ENCODE measurements at places on chromosomes 12 and 14.
A peak's percentile ranks its signal among the peaks of the same experiment; 100 is the strongest.

GRCh38 chr14:100644383-100644782 lies 57.2 kb upstream of the BEGAIN start:
- H3K27me3 ChIP-seq = peaks cover 3% of the 10 kb centered on the region
- no peak overlapping the region for H3K27ac ChIP-seq
- H3K4me3 ChIP-seq = peak overlapping the region; percentile 7

DNA sequence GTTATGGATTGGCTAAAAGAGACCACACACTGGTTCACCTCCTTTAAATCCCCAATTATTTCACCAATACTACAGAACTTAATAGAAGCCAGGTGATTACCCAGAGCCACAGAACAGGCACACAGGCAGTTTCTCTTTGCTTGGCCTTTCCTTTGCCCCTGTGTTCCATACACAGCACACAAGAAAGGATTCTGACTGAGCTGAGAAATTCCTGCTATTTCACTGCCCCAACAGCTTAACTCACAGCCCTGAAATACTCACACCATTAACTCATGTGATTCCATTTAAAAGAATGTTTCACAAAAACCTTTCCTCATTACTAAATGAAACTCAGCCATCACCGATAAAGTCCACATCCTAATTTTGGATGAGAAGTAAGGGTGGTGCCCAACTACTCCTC lies 133.6 kb downstream of the MED13L start:
- peak overlapping the region; percentile 77 for H3K27ac ChIP-seq
- peak overlapping the region; percentile 39 for H3K4me3 ChIP-seq
- DNase-seq = no peak

GRCh38 chr12:67989184-67989920 lies at the start of gene IFNG-AS1:
IFNG-AS1 (plus strand) TSS chr12:67989447.
- no peaks in the 10 kb centered on the region for H3K36me3 ChIP-seq
- no peak for DNase-seq
- H3K4me3 ChIP-seq = peak within 1 kb of the TSS; percentile 47
- H3K4me1 ChIP-seq = peaks cover 13% of the 10 kb centered on the region
- H3K27me3 ChIP-seq = peaks cover 13% of the 10 kb centered on the region

DNA sequence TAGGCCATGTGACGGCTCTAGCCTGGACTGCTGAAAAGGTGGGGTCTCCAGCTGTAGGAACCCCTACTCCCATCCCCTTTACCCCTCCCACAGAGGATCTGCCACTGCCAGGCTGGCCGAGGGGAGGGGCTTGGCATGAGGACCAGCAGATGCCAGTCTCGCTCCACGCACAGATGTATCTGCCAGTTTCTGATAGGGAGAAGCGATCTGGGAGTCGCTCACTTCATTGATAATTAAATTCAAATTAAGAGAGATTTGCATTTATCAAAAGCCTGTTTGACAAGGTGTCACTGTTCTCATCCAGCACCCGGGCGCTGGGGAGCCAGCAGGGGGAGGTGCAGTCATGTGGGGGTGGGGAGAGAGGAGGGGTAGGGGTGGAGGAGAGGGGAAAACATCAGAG lies 217.6 kb upstream of the MYL2 start:
- no peaks in the 10 kb centered on the region for H3K4me1 ChIP-seq
- peaks cover 35% of the 10 kb centered on the region for H3K27me3 ChIP-seq
- no peak for DNase-seq
- no peak overlapping the region for H3K4me3 ChIP-seq
- no peaks in the 10 kb centered on the region for H3K36me3 ChIP-seq

- no peak overlapping the region for H3K27ac ChIP-seq
- H3K27me3 ChIP-seq = peaks cover 19% of the 10 kb centered on the region
- no peak overlapping the region for H3K4me3 ChIP-seq
- DNase-seq = no peak
- H3K36me3 ChIP-seq = peaks cover 3% of the 10 kb centered on the region
- no peaks in the 10 kb centered on the region for H3K4me1 ChIP-seq
Measured at GRCh38 chr12:21353487-21353886, 18.8 kb upstream of the SLCO1A2 start.

GRCh38 chr12:130300737-130301535 lies 36.8 kb upstream of the PIWIL1 start:
- no peak for DNase-seq
- no peak overlapping the region for H3K27ac ChIP-seq
- H3K27me3 ChIP-seq = no peaks in the 10 kb centered on the region
- H3K4me1 ChIP-seq = no peaks in the 10 kb centered on the region
- no peaks in the 10 kb centered on the region for H3K36me3 ChIP-seq

- H3K27me3 ChIP-seq = no peaks in the 10 kb centered on the region
- no peaks in the 10 kb centered on the region for H3K4me1 ChIP-seq
- no peak overlapping the region for H3K27ac ChIP-seq
- H3K36me3 ChIP-seq = no peaks in the 10 kb centered on the region
Measured at GRCh38 chr12:78530100-78530765, 334.3 kb upstream of the SYT1 start.

- H3K36me3 ChIP-seq = peaks cover 2% of the 10 kb centered on the region
- no peak overlapping the region for H3K27ac ChIP-seq
- H3K4me1 ChIP-seq = peaks cover 3% of the 10 kb centered on the region
- no peak overlapping the region for H3K4me3 ChIP-seq
- H3K27me3 ChIP-seq = peaks cover 54% of the 10 kb centered on the region
Measured at GRCh38 chr12:26156201-26156871, 31.5 kb upstream of the BHLHE41 start.

- DNase-seq = no peak
- H3K4me3 ChIP-seq = no peak overlapping the region
- peaks cover 16% of the 10 kb centered on the region for H3K4me1 ChIP-seq
- no peaks in the 10 kb centered on the region for H3K27me3 ChIP-seq
- H3K27ac ChIP-seq = no peak overlapping the region
- no peaks in the 10 kb centered on the region for H3K36me3 ChIP-seq
Measured at GRCh38 chr12:74896186-74896585, 313.5 kb downstream of the KCNC2 start.

DNA sequence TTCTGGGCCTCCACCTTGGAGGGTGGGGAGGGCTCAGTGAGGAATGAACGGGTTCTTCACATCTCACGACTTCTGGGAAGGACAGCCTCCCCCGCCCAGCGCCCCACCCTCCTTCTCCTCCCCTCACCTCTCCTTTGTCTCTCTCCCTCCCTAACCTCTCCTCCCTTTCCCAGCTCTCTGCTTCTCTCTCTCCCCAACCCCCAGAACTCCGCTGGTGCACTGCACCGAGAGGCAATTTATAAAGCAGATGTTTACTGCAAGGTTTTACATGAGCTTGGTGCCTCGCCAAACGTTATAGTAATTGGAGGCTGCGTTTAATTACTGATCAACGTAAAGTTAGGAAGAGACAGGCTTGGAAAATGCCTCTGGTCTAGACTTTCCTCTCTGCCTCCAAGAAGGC lies 42.9 kb upstream of the FAM222A start:
- H3K4me3 ChIP-seq = no peak overlapping the region
- H3K27me3 ChIP-seq = peaks cover 41% of the 10 kb centered on the region
- peaks cover 2% of the 10 kb centered on the region for H3K36me3 ChIP-seq
- no peak for DNase-seq
- no peak overlapping the region for H3K27ac ChIP-seq

GRCh38 chr12:120115692-120116440 lies 687 bp downstream of the RAB35 start:
- no peak for DNase-seq
- H3K27me3 ChIP-seq = no peaks in the 10 kb centered on the region
- peaks cover 64% of the 10 kb centered on the region for H3K4me1 ChIP-seq
- peak overlapping the region; percentile 92 for H3K27ac ChIP-seq

GRCh38 chr14:65291531-65291930 lies 121.0 kb upstream of the FUT8 start:
- H3K27me3 ChIP-seq = no peaks in the 10 kb centered on the region
- no peak overlapping the region for H3K4me3 ChIP-seq
- peaks cover 32% of the 10 kb centered on the region for H3K4me1 ChIP-seq
- peak overlapping the region; percentile 93 for H3K27ac ChIP-seq
- no peaks in the 10 kb centered on the region for H3K36me3 ChIP-seq

DNA sequence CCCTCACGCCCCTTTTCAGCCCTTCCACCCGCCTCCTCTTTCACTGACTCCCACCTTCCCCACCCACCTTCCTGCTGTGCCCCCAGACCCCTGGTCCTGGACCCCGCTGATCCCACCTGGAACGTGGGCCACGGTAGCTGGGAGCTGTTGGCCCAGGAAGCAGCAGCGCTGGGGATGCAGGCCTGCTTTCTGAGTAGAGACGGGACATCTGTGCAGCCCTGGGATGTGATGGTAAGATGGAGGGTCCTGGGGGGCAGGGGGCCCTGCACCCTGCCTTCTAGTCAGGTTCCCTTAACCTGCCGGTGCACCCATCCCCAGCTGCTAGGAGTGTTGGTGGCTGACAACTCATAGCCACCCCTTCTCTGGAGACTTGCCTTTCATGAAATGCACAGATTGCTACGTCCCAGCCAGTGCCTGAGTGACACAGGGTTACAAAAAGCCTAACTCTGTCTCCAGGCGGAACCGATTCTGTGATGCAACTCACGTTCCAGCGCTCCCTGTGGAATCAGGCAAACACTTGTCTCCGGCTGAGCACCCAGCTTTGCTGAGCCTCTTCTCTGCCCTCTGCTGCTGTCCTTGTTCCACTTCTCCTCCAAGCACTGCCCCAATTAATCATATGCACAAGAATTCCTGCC lies 15.0 kb upstream of the OAS2 start:
- H3K27me3 ChIP-seq = no peaks in the 10 kb centered on the region
- peaks cover 26% of the 10 kb centered on the region for H3K36me3 ChIP-seq
- H3K27ac ChIP-seq = no peak overlapping the region
- no peak for DNase-seq
- H3K4me3 ChIP-seq = no peak overlapping the region

GRCh38 chr14:59346329-59346728 lies 118.9 kb downstream of the GPR135 start:
- H3K4me3 ChIP-seq = no peak overlapping the region
- H3K36me3 ChIP-seq = peaks cover 8% of the 10 kb centered on the region
- H3K27me3 ChIP-seq = no peaks in the 10 kb centered on the region
- no peak overlapping the region for H3K27ac ChIP-seq

- no peak for DNase-seq
- no peak overlapping the region for H3K27ac ChIP-seq
Measured at GRCh38 chr14:24735984-24736630, 102.1 kb upstream of the GZMB start.

DNA sequence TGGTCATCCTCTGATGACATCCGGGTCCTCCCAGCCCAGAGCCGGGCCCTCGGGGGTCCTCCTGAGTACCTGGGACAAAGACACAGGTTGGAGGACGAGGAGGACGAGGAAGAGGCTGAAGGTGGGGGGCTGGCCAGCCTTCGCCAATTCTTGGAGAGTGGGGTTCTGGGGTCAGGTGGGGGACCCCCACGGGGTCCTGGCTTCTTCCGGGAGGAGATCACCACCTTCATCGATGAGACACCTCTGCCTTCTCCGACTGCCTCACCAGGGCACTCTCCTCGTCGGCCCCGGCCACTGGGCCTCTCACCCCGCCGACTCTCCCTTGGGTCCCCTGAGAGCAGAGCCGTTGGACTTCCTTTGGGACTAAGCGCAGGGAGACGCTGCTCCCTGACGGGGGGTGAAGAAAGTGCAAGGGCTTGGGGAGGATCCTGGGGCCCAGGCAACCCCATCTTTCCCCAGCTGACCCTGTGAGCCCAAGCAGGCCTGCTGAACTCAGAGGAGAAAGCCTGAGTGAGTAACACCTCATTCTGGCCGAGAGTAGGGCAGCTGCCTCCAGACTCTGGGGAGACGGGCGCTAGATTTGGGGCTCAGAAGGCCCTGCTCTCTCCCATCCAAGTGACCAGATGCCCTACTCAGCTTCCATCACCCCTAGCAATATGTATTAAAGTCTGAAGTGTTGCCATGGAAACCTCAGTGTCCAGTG lies 1.3 kb upstream of the P3H3 start:
- no peak for DNase-seq
- peaks cover 50% of the 10 kb centered on the region for H3K27me3 ChIP-seq
- peaks cover 7% of the 10 kb centered on the region for H3K36me3 ChIP-seq
- H3K27ac ChIP-seq = no peak overlapping the region

DNA sequence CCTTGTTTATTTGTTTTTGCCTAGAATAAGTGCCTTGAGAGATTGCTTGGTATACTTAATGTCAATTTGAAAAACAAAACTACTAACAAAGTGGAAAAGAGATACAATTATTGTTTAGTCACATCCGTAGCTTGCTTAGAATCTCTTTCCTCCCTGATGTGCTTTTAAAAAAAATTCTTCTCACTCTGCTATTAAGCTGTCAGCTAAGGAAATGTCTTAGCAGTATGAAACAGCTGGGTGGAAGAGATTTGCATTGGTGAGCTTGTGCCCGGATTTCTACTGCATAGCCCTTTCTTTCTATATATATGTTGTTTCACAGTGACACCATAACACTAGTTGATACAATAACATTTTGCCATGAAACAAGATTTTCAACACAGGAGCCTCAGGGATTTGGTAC lies 229.4 kb upstream of the RGS6 start:
- DNase-seq = no peak
- H3K36me3 ChIP-seq = peaks cover 7% of the 10 kb centered on the region
- no peaks in the 10 kb centered on the region for H3K27me3 ChIP-seq
- H3K27ac ChIP-seq = no peak overlapping the region

GRCh38 chr14:34971801-34972200 lies 11.0 kb upstream of the SRP54 start:
- H3K36me3 ChIP-seq = peaks cover 3% of the 10 kb centered on the region
- no peaks in the 10 kb centered on the region for H3K27me3 ChIP-seq
- no peak overlapping the region for H3K4me3 ChIP-seq

- H3K4me3 ChIP-seq = no peak overlapping the region
- H3K27me3 ChIP-seq = no peaks in the 10 kb centered on the region
- no peak for DNase-seq
- no peaks in the 10 kb centered on the region for H3K4me1 ChIP-seq
- H3K36me3 ChIP-seq = no peaks in the 10 kb centered on the region
Measured at GRCh38 chr12:114769634-114770033, 85.7 kb upstream of the TBX3 start.

DNA sequence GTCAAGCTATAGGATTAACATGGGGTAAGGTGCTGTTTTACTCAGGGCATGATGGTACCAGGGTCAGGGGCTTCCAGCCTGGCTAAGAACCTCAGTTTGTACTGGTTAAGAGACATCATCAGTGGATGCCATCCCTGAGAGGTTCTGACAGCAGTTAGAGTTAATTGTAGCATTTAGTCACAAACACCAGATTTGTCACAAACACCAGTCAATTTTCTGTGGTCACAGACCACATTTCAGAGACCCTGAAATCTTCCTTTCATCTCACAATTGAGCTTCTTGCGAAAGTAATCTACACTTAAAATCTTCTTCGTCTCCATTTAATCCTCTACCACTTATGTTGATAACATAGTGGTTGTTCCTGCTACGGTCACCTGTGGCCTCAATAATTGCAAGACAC lies 143.0 kb upstream of the EGLN3 start:
- H3K27ac ChIP-seq = peak overlapping the region; percentile 46
- no peaks in the 10 kb centered on the region for H3K36me3 ChIP-seq
- H3K4me1 ChIP-seq = peaks cover 22% of the 10 kb centered on the region
- DNase-seq = no peak
- H3K27me3 ChIP-seq = no peaks in the 10 kb centered on the region

GRCh38 chr14:90608281-90608680 lies 207.9 kb downstream of the TTC7B start:
- peaks cover 28% of the 10 kb centered on the region for H3K27me3 ChIP-seq
- peak overlapping the region; percentile 43 for H3K27ac ChIP-seq
- no peak for DNase-seq
- peaks cover 2% of the 10 kb centered on the region for H3K4me1 ChIP-seq

- no peak overlapping the region for H3K4me3 ChIP-seq
- H3K27me3 ChIP-seq = no peaks in the 10 kb centered on the region
- DNase-seq = no peak
- no peaks in the 10 kb centered on the region for H3K36me3 ChIP-seq
- no peaks in the 10 kb centered on the region for H3K4me1 ChIP-seq
Measured at GRCh38 chr14:86798330-86798729, 1194.7 kb downstream of the GALC start.

GRCh38 chr12:63047146-63047545 lies 103.9 kb downstream of the AVPR1A start:
- DNase-seq = no peak
- H3K4me3 ChIP-seq = no peak overlapping the region
- peaks cover 2% of the 10 kb centered on the region for H3K36me3 ChIP-seq
- no peaks in the 10 kb centered on the region for H3K27me3 ChIP-seq
- H3K27ac ChIP-seq = no peak overlapping the region
